ENCODE measurements at places on chromosomes 4 and X.
A peak's percentile ranks its signal among the peaks of the same experiment; 100 is the strongest.

GRCh38 chr4:146959692-146960091 lies 14.0 kb upstream of the TTC29 start:
- no peak for DNase-seq

GRCh38 chr4:188691811-188692210 lies 552.6 kb downstream of the TRIML1 start:
- DNase-seq = no peak

- no peak for DNase-seq
Measured at GRCh38 chr4:155005395-155006090, 202.9 kb upstream of the NPY2R start.

GRCh38 chr4:2874861-2875260 lies 31.2 kb downstream of the ADD1 start:
- DNase-seq = no peak

GRCh38 chr4:4506961-4507360 lies 34.9 kb downstream of the STX18 start:
- no peak for DNase-seq

GRCh38 chr4:137156054-137156453 lies 376.2 kb downstream of the PCDH18 start:
- DNase-seq = no peak

DNA sequence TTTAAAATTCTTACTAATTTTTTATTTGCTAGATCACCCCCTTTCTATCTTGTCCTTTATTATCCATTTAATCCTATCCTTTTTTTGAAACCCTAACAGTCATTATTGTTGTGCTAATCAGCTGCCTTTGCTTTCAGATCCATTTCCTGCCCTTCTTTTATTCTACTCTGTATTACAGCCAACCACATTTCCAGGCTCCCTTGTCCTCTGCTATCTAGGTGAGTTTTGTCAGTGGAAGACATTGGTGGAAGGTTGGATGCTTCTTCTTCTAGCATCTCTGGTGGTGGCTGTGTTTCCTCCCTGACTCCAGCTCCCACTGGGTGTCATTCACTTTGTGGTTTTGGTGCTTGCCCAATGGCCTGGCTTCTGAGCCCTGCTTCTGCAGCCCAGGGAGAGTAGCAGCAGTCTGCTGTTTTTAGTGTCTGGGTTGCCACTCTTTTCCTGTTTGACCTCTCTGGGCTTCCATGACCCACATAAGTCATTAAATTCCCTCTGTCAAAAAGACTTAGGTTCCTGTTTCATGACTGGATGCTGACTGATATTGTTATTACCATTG lies 225.2 kb upstream of the PGRMC2 start:
- DNase-seq = no peak

- no peak for DNase-seq
Measured at GRCh38 chr4:48594180-48594579, 104.1 kb downstream of the ZAR1 start.

- DNase-seq = no peak
Measured at GRCh38 chr4:25860586-25861279, 2.1 kb downstream of the SEL1L3 start.

- DNase-seq = no peak
Measured at GRCh38 chrX:38117485-38117884, 103.2 kb downstream of the SRPX start.

DNA sequence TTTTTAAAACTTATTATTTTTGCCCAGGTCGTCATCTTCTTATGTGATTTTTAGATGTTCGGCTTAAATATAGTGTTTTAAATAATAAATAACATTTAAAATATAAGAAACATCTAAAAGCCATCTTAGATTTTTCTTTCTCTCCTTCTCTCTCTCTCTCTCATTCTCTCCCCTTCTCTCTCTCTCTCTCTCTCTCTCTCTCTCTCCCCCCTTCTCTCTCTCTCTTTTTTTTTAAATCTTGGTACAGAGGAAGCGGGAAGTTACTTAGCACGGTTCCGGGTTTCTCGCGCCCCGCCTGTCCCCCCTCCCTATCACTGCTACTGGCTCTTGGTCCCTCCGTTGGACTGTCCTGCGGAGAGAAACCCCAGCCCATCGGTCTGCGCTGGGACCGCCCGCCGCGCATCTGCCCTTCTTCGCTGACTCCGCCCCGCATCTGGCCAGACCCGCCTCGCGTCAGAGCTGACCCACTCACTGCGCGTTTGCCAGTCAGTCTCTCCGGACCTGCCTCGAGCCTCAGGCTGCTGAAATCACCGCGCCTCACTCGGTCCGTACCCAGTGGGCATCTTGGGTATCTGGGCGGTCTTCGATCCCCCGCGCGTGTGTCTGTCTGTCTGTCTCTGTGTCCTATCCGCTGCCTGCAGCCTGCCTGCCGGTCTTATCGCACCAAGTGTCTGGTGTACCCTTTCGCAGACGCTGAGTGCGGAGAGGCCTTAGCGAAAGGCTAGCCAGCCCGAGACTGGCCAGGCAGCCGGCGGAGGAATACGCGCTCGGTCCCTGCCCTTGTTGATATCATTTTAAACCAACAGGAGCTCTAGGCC lies at the start of gene PABPC5:
PABPC5 (plus strand) TSS at position 489 of the 818 bp plus-strand sequence. CDS start 739 bp downstream, outside the sequence.
- DNase-seq = no peak

DNA sequence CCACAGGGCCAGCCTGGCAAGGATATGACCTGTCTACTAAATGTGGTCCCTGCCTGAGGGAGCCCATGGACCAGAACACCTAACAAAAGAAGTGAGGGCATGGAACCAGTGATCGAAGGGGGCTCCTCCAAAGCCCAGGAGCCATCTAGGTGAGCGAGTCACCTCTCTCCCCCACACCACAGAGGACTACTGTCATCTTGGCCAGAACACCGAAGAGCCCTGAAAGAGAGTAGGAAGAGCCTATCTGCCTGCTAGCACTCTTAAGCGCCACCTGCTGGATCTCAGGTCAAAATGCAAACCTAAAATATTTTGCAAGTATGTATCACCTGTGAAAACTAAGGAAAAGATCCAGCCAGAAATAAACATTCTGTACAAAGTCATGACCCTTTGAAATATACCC lies 137.9 kb upstream of the ZXDB start:
- peak; percentile 2 for DNase-seq

GRCh38 chr4:164512124-164512523 lies 241.8 kb upstream of the SMIM31 start:
- no peak for DNase-seq

DNA sequence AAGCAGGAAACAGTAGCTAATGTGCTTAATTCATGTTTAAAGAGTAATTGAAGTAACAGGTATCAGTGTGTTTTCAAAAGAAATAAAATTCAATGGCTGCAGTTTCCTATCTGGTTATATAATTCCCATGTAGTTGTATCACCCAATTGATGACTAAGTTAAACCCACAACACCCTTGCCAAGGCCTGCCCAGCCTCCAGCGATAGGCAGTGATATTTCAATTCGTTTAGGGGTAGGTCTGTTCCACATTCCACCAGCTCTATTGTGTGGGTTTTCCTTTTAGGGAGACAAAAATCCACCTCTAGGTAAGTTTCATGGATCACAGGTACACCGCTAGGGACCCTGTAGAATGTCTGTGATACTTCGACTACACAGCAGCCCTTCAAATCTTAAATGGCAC lies 24.7 kb upstream of the MXRA5 start:
- DNase-seq = no peak

- DNase-seq = no peak
Measured at GRCh38 chr4:40307627-40308497, 27.3 kb upstream of the CHRNA9 start.

- no peak for DNase-seq
Measured at GRCh38 chr4:177225605-177226004, 84.1 kb upstream of the NEIL3 start.

All from GM19239 (cell line).